ENCODE measurements at places on chromosomes 3 and 15. TPM values are rescaled to one million over a fixed set of nuclear protein-coding genes. Genes with fewer than 3 reads are reported as not detected.

- DNase-seq, result no peak
Measured at GRCh38 chr3:9679476-9680080, 24.1 kb upstream of the CPNE9 start.

GRCh38 chr3:188870431-188870830 is 301.3 kb upstream of the TPRG1 start:
- DNase-seq, result no peak

DNA sequence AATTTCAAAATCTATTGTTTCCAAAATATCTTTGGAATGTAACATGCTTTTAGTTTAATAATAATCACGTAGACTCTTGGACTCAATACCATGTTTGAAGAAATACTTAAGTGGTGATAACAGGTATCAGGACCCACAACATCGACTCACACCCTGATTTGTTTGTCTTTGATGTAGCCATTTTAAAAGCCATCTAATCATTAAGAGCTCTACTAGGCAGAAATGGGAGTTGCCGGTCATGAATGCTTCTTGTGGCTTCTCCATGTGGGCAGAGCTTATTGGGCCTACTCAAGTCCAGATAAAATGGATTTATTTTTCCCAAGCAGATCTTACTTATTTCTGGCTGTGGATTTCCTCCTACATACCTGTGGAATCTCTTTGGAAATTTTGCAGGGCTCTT is 261.6 kb upstream of the NR2F2 start:
- DNase-seq, result no peak

- peak; percentile 58 for DNase-seq
Measured at GRCh38 chr15:101188637-101189408, 63.0 kb downstream of the CHSY1 start.

GRCh38 chr3:142418926-142419592 is 28.8 kb downstream of the XRN1 start:
- DNase-seq, result no peak

- DNase-seq, result no peak
Measured at GRCh38 chr15:81270188-81270587, 53.8 kb downstream of the STARD5 start.

- DNase-seq, result no peak
Measured at GRCh38 chr3:149581248-149581647, 76.6 kb downstream of the WWTR1 start.

GRCh38 chr3:101151286-101151913 is 158.2 kb upstream of the ABI3BP start:
- no peak for DNase-seq

DNA sequence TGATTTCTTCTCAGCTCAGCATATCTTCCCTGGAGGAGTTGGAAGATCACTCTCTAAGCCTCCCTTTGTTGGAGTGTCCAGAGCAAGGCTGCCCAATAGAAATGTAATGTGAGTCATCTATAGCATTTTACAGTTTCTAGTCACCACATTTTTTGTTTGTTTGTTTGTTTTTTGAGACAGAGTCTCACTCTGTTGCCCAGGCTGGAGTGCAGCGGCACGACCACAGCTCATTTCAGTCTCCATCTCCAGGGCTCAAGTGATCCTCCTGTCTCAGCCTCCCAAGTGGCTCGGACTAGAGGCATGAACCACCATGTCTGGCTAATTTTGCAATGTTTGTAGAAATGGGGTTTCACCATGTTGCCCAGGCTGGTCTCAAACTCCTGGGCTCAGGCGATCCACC is 21.3 kb downstream of the KLHL6 start:
- DNase-seq, result no peak

GRCh38 chr15:25089577-25089976 is 134.8 kb downstream of the SNRPN start:
- DNase-seq, result no peak

- DNase-seq, result no peak
Measured at GRCh38 chr3:119395923-119396358, 67.5 kb downstream of the TMEM39A start.

- DNase-seq, result peak; percentile 43
Measured at GRCh38 chr15:59522988-59523461, 85.0 kb downstream of the FAM81A start.

DNA sequence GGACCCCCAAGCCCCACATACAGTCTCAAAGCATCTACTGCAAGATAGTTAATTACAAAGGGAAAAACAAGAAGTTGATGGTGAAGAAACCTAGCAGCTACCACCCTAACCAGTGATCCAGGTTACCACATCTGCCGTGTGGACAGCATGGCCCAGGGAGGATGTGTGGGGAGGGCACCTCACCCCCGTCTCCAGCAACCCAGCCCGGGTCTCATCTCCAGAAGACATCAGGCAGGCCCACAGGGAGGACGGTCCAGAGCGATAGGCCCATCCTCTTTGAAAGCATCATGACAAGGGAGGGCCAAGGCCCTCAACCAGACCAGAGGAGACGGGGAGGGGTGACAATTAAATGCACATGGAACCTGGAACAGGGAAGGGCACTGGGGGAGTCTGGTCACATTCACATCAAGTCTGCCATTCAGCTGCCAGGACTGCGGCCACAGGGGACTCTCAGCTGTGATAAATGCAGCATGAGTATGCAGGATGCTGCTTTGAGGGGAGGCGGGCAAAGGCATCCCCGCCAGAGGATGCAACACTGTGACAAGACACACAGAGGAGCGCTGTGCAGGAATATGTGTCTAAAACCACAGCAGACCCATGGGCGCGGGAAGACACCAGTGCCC is 18.8 kb downstream of the ZXDC start:
- no peak for DNase-seq

GRCh38 chr15:69755551-69756310 is 303.1 kb downstream of the RPLP1 start:
- DNase-seq, result peak; percentile 48

DNA sequence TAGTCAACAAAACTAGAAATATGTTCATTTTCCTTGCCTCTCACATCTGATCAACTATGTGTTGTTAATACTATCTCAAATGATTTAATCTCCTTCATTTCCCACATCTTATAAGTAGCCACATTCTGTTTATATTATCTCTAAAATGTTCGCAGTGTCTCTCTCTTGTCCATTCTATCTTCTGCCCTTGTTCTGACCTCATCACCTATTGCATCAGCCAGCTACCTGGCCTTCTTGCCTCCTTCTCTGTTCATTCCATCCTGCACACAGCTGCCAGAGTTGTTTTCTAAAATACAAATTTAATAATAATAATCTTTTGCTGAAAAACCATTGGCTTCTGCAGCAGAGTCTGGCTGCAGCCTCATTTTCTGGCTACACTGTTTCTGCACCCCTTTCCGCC is 75.3 kb upstream of the CCNL1 start:
- no peak for DNase-seq

DNA sequence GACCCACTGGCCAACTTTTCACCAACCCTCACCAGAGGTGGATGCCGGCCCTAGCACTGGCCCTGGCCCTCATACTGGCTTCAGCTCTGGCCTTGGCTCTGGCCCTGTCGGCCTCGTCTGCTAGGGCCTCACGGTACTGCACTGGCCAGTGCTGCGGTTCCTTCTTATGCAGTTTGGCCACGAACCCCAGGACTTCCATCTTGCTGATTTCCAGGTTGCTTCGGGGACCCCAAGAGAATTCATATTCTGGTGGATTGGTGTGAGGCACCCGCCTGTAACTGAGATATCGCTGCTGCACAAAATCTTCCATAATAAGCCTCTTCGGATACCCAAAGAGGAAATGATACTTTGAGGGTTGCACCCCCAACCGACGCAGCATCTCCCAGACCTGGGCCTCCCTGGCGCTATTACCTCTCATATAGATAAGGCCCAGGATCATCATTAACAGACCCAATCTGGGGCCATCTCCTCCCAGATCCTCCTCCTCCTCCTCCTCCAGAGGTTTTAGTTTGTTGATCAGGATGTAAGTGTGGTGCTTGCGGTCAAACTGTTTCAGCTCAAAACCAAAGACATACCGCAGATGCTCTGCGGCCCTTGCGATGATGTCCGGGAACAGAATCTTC is 883 bp downstream of the MAGEF1 start:
- no peak for DNase-seq

- no peak for DNase-seq
Measured at GRCh38 chr15:39789736-39790135, 7.1 kb upstream of the FSIP1 start.

The PCSK6 gene
- total RNA-seq, result 2.9 TPM

The NMD3 gene
- 67.7 TPM for total RNA-seq

The FAM81A gene
- 0.14 TPM for total RNA-seq

The ILDR1 gene
- 21.4 TPM for total RNA-seq

The SCN11A gene
- not detected for total RNA-seq

The TRIM42 gene
- not detected for total RNA-seq

The ARMC8 gene
- 57.2 TPM for total RNA-seq

The NDN gene
- total RNA-seq, result 11.1 TPM

The RSL24D1 gene
- 39.4 TPM for total RNA-seq

The IFT57 gene
- 38.4 TPM for total RNA-seq

The WNT7A gene
- total RNA-seq, result not detected

The NPAP1 gene
- 0.18 TPM for total RNA-seq

The GOLGA8Q gene
- total RNA-seq, result not detected
